ENCODE measurements at places on chromosomes 5 and 9. TPM values are rescaled to one million over a fixed set of nuclear protein-coding genes. Genes with fewer than 3 reads are reported as not detected.

KIAA1958 gene
- total RNA-seq: 3.4 TPM

OR2K2 gene
- total RNA-seq: not detected

SLC28A3 gene
- total RNA-seq: not detected

MYMK gene
- not detected for total RNA-seq

FAM153A gene
- total RNA-seq: not detected

AGXT2 gene
- not detected for total RNA-seq

MRPS2 gene
- total RNA-seq: 73.4 TPM

WNT8A gene
- not detected for total RNA-seq

PCDHB7 gene
- 6.7 TPM for total RNA-seq

CDHR2 gene
- total RNA-seq: not detected

LCN9 gene
- total RNA-seq: not detected

SET gene
- 789 TPM for total RNA-seq

SPINK4 gene
- not detected for total RNA-seq

PPP2R2B gene
- total RNA-seq: 0.64 TPM

ANGPTL2 gene
- total RNA-seq: 10.1 TPM

FAM81B gene
- total RNA-seq: not detected

PCDHA1 gene
- total RNA-seq: 2.5 TPM

ZFP37 gene
- total RNA-seq: 2.0 TPM

PRR16 gene
- 2.6 TPM for total RNA-seq

PLAC8L1 gene
- 0.34 TPM for total RNA-seq

SLC46A2 gene
- not detected for total RNA-seq

DENND4C gene
- 32.2 TPM for total RNA-seq

COX7C gene
- 382 TPM for total RNA-seq

PITX1 gene
- 2.1 TPM for total RNA-seq

ARID3C gene
- total RNA-seq: 0.11 TPM

ORM1 gene
- not detected for total RNA-seq

SLC9A3 gene
- not detected for total RNA-seq

IL4 gene
- total RNA-seq: not detected

CENPP gene
- total RNA-seq: 15.4 TPM

IL13 gene
- 0.42 TPM for total RNA-seq

ANKRD33B gene
- 11.8 TPM for total RNA-seq
